ENCODE measurements at places on chromosomes 5 and 9. TPM values are rescaled to one million over a fixed set of nuclear protein-coding genes. Genes with fewer than 3 reads are reported as not detected.

DNA sequence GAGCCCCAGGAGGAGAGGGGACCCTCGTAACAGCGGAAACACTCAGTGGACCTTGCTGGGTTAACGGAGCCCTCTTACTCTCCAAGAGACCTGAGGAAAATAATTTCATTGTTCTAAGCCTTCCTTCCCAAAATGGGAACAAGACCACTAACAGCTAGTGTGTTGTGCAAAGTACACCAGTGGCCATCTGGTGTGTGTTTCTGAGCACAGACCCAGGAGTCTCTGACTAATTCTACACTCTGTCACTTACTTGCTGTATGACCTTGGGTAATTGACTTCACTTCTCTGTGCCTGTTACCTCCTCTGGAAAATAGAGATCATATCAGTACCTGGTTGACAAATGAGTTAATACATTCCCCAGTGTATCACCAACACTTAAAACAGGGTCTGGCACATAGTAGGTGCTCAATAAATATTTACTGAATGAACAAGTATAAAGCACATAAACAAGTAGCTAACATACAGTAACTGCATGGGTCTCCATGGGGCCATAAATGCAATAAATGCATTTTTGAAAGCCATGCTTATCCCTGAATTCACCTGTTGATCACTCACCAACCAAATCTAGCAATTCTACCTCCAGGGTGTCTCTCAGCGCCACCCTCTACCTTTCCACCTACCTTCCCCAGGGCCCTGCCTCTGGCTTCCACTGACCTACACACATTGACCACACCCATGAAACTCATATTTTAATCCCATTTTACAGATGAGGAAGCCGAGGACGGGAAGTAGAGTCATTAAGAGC lies 44.7 kb upstream of the AKNA start:
- DNase-seq: no peak

DNA sequence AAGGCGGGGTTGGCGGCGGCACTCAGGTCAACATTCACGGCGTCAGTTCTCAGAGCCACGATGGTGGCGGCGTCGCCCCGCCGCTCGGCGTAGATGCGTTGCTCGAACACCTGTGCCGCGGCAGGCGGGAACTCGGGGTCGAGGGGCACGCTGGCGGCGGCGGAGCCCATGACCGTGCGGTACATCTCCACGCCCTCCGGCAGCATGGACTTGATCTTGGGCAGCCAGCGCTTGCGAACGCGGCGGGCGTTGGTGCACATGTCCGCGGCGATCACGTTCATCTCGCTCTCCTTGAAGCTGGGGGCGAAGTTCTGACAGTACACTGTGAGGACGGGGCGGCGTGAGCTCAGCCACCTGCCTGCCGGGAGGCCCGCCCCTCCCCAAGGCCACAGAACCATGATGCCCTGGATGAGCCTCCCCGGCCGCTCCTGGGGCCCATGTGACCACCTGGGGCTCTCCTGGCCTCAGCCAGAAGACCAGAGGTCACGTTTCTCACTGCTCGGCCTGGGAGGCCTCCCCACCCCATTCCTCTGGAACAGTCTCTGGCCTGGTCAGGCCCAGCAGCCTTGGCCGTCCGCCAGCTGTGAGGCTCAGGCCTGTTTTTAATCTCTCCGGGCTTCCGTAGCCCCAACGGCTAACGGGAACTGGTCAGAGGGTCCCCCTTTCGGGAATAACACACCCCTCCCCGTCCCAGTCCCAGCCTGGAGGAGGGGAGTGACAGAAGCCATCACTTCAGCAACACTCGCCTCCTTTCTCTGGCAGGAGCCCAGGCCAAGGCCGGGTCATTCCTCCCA lies 50.7 kb upstream of the UBAC1 start:
- peak; percentile 47 for DNase-seq

DNA sequence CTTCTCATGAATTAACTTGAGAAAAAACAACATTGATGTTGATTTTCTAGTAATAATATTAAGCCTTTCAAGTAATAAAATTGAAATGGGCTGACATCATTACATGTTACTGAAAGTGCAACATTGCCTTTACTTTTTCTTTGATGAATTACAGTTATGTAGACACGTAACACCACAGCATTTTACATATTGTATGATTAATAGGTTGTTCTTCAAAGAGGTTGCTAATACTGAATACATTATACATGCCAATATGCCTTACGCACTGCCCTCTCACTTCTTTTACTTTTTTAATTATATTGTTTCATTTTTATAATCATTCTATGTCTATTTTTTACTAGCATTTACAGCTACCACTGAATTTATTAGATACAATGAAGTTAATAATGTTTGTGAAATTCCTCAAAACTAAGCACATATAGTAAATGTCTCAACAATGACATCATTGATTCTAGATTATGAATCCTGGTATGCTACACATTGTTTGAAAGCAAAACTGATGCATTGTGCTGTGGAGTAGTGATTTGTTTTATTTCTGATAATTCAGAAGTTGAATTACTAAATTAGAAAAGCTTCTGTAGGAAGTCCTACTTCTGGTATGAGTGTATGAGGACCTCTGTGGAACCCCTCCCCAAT lies 464.4 kb upstream of the IZUMO3 start:
- DNase-seq: no peak

DNA sequence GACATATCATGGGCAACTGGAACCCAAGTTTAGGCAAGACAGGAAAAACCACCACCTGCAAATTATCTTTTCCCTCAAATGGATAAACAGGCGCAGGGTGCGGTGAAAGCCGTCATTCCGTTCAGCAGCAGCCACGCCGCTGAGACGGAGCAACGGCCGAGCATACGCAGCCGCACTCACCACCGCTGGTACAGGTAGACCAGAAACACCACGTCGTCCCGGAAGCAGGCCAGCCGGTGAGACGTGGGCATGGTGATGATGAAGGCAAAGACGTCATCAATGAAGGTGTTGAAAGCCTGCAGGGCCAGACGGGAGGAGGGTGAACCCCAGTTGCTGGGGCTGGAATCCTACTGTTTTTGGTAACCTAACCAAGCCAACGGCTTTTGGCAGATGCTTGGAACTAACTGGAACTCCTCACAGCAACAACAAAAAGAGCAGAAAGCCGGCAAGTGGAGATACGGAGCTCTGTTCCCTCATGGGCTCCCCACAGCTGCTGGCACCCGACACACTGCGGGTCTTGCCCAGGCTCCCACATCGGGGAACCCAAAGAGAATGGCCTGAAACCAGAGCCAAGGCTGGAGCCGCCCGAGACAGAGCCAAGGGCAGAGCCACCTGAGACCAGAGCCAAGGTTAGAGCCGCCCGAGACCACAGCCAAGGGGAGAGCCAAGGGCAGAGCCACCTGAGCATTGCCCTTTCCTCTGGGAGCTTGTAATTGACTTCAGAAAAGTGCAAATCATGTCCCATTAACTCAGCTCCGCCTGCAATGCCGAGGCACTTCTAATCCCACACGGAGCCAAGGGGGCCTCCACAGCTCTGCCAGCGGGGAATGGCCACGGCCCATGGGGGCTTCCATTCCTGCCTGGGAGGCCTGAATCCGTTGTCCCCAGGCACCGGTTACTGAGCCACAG lies 24.2 kb downstream of the CLPTM1L start:
- DNase-seq: no peak

- DNase-seq: peak; percentile 14
These were observed 75.0 kb downstream of the TTC39B start for GRCh38 chr9:15231788-15232635.

DNA sequence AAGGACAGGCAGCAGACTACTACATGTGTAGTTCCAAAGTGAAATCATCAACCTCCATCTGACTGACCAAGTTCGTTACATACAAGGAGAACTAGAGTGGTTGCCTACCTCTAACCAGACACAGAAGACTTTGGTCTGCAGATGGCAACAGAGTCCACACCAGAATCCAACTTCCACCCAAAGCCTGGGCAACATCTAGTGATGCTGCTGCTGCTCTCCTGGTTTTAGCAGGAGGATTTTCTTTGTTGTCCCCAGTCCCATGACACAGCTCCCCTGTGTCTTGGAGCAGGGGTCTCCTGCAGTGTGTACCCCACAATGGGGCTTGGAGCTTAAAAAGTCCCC lies 46.4 kb upstream of the APC start:
- DNase-seq: no peak

DNA sequence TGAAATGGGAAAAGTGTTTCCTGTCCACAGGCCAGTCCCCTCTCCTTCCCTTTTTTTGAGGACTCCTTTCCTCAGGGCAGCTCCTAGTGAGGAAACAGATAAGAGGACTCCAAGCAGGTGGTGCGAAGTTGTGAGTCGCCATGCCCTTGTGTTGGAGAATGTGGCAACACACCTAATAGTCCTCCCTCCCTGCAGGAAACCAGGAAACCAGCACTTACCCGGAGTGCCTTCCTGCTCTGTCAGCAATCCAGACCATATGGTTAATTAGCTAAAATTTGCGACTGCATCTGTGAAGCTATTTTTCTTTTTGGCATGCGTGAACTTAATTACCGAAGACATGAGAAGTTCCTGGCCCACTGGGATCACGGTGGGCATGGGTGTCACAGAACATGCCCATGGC lies 69.9 kb downstream of the TRIM32 start:
- DNase-seq: no peak

DNA sequence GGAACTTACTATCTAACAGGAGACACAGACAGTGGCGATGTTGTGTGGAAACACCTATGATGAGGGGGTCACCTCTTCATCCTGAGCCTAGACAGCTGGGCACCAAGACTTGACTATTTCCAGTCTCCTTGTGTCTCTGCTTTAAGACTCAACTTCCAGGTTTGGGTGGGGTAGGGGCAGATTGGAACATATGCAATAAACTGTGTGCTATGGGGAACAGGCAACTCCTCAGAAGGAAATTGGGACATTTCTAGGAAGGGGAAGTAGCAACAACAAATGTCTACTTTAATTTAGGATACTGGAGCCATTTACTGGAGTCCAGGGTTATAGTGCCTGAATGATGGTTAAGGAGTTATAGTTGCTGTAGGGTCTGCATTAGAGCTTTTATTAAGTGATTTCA lies 57.3 kb downstream of the FGF18 start:
- DNase-seq: no peak

DNA sequence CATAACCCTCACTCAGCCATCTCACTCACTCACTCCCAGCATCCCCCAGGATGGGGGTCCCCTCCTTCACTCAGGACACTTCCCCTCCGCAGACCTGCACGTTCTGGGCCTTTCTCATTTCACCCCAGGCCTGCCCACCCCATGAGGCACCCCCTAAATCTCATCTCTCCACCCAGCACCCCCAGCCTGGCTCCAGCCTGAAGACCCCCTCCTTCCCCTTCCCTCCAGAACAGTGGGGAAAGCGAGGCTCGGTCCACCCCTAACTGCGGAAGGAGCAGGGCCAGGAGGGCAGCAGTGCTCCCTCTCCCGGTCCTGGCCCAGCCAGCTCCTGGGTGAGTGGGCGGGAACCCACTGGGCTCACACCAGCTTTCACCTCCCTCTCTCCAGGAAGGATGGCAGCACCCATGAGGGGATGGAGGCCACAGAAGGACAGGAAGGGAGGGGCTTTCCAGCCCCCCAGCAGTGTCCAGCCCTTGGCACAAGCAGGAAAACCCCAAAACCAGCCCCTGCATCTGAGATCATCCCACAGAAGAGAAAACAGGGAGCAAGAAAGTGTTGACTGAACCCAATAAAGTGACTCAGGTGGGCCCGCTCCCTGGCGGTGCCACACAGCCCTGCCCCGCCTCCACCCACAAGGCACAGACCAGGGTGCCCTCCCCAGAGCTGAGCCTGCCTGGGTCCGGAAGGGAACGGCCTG lies 55.0 kb downstream of the LRSAM1 start:
- no peak for DNase-seq

DNA sequence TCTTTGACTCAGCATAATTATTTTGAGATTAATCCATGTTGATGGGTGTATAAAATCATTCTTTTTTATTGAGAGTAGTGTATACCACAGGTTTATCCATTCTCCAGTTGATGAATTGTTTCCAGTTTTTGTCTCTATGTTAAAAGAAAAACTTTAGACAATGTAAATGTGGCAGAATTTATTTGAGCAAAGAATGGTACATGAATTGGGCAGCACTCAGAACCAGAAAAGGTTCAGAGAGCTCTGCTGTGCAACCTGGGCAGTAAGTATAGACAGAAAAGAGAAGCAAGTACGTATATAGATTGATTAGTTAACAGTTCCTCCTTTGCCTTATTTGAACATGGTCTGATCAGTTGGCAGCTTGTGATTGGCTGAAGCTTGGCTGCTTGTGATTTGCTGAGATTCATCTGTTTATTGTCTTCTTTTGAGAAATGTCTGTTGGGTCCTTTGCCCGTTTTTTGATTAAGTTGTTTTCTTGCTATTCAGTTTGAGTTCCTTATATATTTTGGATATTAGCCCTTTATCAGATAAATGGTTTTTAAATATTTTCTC lies 41.4 kb downstream of the CDC42SE2 start:
- DNase-seq: no peak

DNA sequence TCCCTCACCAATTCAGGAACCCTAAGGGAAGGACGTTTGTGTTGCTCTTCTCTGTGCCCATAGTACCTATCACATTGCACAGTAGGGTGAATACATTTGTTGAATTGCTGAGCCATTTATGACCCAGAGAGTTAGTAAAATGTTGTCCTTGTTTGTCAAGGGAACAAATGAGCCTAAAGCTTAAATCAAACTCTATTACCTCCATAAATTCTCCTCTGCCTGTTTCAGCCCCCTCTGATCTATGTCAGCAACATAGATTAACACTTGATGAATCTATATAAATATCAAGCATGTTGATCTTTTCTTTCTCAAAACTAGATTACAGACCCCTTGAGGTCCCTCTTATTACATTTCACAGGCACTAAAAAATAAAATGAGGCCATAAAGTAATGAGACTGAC lies 7.1 kb downstream of the SLC1A1 start:
- no peak for DNase-seq

GRCh38 chr5:128988476-128988875 lies 23.2 kb downstream of the SLC27A6 start:
- DNase-seq: no peak

DNA sequence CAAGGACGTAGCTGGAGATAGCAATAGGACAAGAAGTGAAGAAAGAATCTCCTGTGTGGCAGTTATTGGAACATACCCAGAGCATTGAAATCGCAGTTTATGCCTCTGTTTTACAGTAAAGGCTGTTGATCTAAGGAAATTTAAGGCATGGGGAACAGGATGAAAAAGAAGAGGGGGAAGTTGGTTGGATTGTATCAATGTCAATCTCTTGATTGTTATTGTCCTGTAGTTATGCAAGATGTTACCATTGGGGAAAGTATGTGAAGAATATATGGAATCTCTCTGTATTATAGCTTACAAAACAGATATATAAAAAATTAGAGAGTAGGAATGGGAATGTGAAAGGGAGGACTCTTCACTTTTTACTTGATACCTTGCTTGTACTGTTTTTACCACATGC lies 195.6 kb upstream of the NREP start:
- DNase-seq: no peak

GRCh38 chr9:109311286-109311685 lies 9.6 kb downstream of the EPB41L4B start:
- DNase-seq: no peak

Gene KLF4
- 3.2 TPM for total RNA-seq

Gene FAM163B
- total RNA-seq: not detected

Gene CCDC187
- total RNA-seq: not detected

Gene PCDHGA11
- 5.3 TPM for total RNA-seq

Gene DMGDH
- total RNA-seq: not detected

Gene PCDHA4
- 9.5 TPM for total RNA-seq

Gene GPSM1
- total RNA-seq: 59.4 TPM
